ENCODE measurements at places on chromosomes 6 and 20. TPM values are rescaled to one million over a fixed set of nuclear protein-coding genes. Genes with fewer than 3 reads are reported as not detected.

Gene KIF25
- total RNA-seq: not detected

Gene BMP6
- total RNA-seq: 7.8 TPM

Gene RNF182
- total RNA-seq: 0.27 TPM

Gene DOK5
- total RNA-seq: 0.54 TPM

DNA sequence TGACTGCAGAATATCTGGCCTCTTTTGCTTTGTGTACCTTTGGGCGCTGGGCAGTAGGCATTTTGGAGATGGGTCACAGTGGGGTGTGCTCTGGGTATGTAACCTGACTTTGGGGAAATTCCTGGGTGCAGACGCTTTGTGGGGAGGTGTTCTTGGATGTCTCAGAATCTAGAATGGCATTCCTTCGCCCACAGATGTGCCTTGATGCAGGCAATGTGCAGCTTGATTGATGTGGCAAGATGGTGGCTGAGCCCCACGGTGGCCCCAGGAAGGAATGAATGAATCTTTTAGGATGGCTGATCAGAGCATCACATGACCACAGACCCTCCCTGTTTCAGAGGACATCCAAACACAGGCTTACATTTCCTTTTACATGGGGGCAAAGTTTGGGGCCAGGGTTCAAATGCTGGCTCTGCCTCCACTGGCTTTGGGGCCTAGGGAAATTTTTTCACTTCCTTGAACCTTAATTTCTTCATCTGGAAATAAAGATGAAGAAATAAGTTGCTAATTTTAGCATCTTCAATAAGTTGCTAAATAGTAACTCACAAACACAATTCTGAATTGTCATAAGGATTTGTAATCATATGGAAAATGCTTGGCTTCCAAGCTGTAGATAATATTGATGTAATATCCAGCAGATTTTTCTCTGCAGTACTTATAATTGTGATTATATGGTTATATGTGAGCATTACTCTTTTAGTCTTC is 5.6 kb downstream of the PPP1R16B start:
- DNase-seq: no peak

GRCh38 chr20:16574656-16575355 is 1.6 kb upstream of the KIF16B start:
- peak; percentile 72 for DNase-seq

- no peak for DNase-seq
Measured at GRCh38 chr6:119627908-119628669, 278.5 kb upstream of the MAN1A1 start.

DNA sequence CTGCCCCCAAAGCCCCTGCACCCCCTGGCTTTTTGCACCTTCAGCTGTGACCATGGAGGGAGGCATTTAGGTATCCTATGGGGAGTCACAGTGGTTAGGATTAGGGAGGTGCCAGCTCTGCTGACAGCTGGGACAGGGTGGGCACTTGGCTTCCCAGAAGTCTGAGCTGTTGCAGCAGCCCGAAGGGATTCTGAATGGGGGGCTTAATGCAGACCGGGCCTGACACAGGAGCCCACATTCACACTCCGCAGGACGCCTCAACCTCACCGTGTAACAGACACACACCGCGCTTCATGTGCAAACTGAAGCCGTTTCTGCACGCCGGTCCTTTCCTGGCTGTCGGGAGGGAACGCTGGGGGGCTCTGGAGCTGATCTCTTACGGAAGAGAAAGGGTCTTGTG is 1.9 kb downstream of the EBF4 start:
- DNase-seq: no peak

Measured in hematopoietic multipotent progenitor cell (in vitro differentiated cells).